NCI-H187 (cell line): ENCODE measurements at places on chromosomes 1 and 21.

- DNase-seq, result no peak
Observed at GRCh38 chr1:160717306-160717705, 5.7 kb upstream of the CD48 start.

- no peak for DNase-seq
Observed at GRCh38 chr1:83850834-83851233, 148.1 kb downstream of the TTLL7 start.

GRCh38 chr1:99820546-99820945, 29.6 kb upstream of the AGL start:
- no peak for DNase-seq

- no peak for DNase-seq
Observed at GRCh38 chr21:41247561-41248545, 68.7 kb upstream of the FAM3B start.

GRCh38 chr1:151213560-151213959, 15.2 kb downstream of the PIP5K1A start:
- no peak for DNase-seq

- no peak for DNase-seq
Observed at GRCh38 chr1:190479050-190479397, 1.4 kb upstream of the BRINP3 start.

DNA sequence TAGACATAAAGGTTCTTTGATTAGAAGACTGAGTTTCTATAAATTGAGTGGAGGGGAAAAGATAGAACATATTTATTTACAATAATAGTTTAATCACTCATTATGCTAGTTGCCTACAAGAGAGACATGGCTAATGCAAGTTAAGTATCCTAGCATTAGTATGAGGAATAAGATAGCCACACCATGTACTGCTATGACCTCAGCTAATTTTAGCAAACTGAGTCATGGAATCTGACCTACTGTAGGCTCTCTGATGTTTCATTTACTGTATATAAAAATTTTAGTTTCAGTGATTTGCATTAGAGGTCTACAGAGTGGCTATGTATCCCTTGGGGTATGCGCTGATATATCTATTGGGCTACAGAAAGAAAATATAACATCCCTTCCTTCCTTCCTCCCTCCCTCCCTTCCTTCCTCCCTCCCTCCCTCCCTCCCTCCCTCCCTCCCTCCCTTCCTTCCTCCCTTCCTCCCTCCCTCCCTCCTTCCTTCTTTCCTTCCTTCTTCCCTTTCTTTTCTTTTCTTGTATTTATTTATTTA, 5.8 kb downstream of the AGL start:
- DNase-seq, result no peak

DNA sequence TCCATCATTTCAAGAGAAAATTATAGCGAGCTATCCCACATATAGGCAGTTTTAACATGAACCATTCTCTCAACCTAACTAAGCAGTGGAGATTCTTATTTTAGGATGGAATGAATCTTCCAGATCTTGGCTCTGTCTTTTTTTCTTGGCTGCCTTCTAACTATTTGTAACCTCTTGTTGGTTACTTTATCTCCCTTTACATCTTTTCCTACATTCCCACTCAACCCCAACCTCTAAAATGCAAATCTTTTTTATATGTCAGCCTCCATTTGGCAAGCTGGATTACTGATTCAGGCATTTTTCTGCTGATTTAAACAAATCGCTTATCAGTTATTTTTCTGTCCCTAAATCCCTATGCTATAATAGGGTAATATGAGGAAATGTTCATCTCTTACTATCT, 46.9 kb upstream of the LHX8 start:
- DNase-seq, result no peak

DNA sequence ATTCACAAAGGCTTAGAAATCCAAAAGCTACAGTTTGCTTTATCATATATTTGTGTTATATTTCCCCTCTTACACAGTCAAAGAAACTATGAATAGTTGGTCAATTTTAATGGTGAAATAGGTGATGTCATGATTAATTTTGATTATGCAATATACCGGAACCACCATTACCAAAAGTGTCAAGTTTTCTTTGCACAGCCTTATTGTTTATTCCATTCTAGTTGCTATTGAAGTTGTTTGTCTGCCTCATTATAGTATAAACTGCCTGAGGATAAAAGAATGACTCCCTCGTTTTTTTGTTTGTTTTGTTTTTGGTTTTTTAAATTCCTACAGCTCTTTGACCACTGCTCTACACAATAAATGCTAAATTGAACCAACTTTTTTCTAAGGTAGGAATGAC, 690.6 kb upstream of the ZP4 start:
- no peak for DNase-seq

GRCh38 chr1:36486439-36487335, 4.0 kb upstream of the CSF3R start:
- DNase-seq, result no peak

DNA sequence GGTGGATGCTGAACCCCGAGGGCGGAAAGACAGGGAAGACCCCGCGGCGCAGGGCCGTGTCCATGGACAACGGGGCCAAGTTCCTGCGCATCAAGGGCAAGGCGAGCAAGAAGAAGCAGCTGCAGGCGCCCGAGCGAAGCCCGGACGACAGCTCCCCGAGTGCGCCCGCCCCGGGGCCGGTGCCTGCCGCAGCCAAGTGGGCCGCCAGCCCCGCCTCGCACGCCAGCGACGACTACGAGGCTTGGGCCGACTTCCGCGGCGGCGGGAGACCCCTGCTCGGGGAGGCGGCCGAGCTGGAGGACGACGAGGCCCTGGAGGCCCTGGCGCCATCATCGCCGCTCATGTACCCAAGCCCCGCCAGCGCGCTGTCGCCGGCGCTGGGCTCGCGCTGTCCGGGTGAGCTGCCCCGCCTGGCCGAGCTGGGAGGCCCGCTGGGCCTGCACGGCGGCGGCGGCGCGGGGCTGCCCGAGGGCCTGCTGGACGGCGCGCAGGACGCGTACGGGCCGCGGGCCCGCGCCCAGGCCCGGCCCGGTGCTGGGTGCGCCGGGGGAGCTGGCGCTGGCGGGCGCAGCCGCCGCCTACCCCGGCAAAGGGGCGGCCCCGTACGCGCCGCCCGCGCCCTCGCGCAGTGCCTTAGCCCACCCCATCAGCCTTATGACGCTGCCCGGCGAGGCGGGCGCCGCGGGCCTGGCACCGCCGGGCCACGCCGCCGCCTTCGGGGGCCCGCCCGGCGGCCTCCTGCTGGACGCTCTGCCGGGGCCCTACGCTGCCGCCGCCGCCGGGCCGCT, 20.7 kb downstream of the FOXO6 start:
- DNase-seq, result no peak

DNA sequence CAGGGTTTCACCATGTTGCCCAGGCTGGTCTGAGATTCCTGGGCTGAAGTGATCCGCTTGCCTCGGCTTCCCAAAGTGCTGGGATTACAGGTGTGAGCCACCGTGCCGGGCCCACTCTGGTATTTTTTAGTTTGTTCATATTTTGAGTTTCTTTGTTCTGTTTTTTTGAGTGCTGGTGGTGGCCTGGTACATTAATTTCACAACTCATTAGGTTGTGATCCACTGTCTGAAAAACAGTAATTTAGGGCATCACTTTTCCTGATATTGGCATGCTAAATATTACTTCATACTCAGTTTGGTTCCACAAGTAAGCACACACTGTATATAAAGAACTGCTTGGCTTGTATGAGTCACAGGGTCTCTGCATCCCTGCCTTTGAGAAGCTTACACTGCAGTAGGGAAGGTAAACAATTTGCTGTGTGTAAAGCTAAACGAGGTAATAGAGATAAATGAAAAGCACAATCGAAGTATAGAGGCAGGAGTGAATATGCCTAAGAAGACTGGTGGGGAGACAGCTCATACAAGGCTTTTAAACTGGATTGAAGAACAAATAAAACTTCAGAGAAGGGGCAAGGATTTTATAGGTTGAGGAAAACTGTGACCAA, 7.7 kb downstream of the SNX27 start:
- DNase-seq, result no peak
